ENCODE measurements at places on chromosomes 1 and 21. TPM values are rescaled to one million over a fixed set of nuclear protein-coding genes. Genes with fewer than 3 reads are reported as not detected.

- no peaks in the 10 kb centered on the region for H3K4me1 ChIP-seq
- no peak for DNase-seq
- H3K4me3 ChIP-seq = no peak overlapping the region
These were observed 116.5 kb upstream of the COL24A1 start for GRCh38 chr1:86273066-86273465.

GRCh38 chr1:78377356-78377928, 113.3 kb upstream of the PTGFR start:
- H3K36me3 ChIP-seq = no peaks in the 10 kb centered on the region
- H3K4me3 ChIP-seq = no peak overlapping the region
- H3K4me1 ChIP-seq = no peaks in the 10 kb centered on the region
- H3K27ac ChIP-seq = no peak overlapping the region
- no peaks in the 10 kb centered on the region for H3K27me3 ChIP-seq
- no peak for DNase-seq

- peaks cover 12% of the 10 kb centered on the region for H3K27me3 ChIP-seq
- H3K4me1 ChIP-seq = peaks cover 21% of the 10 kb centered on the region
- no peaks in the 10 kb centered on the region for H3K36me3 ChIP-seq
- H3K4me3 ChIP-seq = no peak overlapping the region
These were observed 98.6 kb upstream of the PDE4B start for GRCh38 chr1:65694126-65694525.

- DNase-seq = no peak
- H3K4me3 ChIP-seq = no peak overlapping the region
- no peak overlapping the region for H3K27ac ChIP-seq
- peaks cover 97% of the 10 kb centered on the region for H3K27me3 ChIP-seq
These were observed 252.1 kb downstream of the FOXD2 start for GRCh38 chr1:47689894-47690293.

DNA sequence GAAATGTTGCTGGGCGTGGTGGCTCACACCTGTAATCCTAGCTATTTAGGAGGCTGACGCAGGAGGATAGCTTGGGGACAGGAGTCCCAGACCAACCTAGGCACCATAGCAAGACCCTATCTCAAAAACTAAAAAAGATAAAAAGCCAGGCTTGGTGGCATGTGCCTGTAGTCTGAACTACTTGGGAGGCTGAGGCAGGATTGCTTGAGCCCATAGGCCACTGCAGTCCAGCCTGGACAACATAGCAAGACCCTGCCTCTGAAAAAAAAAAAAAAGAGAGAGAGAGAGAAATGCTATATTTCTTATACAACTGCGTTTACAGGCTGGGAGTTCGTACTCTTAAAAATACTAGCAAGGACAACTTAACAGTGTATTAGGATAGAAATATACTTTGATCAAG, 46.2 kb upstream of the SPOCD1 start:
- H3K27me3 ChIP-seq = no peaks in the 10 kb centered on the region
- no peaks in the 10 kb centered on the region for H3K36me3 ChIP-seq
- no peak overlapping the region for H3K4me3 ChIP-seq
- no peak overlapping the region for H3K27ac ChIP-seq

- H3K27ac ChIP-seq = peak overlapping the region; percentile 99
- H3K27me3 ChIP-seq = no peaks in the 10 kb centered on the region
- H3K4me1 ChIP-seq = peaks cover 51% of the 10 kb centered on the region
These were observed 1.3 kb upstream of the H3-3A start for GRCh38 chr1:226061068-226061840.

The CRNN gene
- total RNA-seq = not detected

The FMO4 gene
- total RNA-seq = 5.4 TPM

Data from left ventricle myocardium inferior (tissue), 1 donor.